ENCODE measurements at places on chromosomes 4 and X.

DNA sequence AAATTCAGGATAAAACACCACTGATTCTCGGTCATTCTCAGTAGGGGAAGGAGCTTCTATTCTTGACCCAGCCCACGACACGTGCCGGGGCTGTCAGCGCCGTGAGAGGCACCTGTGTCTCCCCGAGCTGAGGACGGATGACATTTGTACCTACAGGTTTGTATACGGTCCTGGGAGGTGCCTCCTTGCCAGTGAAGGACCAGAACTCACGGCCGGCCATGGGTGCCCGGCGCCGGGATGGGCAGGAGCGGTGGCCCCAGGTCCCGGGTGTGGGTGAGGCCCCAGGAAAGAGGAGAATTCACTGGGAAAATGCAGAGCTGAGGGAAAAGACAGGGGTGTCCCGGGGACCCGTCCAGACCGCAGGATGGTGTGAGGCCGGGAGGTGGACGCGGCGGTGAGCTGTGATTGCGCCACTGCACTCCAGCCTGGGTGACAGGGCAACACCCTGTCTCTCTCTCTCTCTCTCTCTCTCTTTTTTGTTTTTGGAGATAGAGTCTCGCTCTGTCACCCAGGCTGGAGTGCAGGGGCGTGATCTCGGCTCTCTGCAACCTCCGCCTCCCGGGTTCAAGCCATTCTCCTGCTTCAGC, 48.9 kb upstream of the PPP2R3B start:
- no peak for DNase-seq

- no peak for DNase-seq
Measured at GRCh38 chr4:66929748-66930147, 615.6 kb downstream of the CENPC start.

- no peak for DNase-seq
Measured at GRCh38 chr4:62324215-62324614, 1124.1 kb downstream of the ADGRL3 start.

DNA sequence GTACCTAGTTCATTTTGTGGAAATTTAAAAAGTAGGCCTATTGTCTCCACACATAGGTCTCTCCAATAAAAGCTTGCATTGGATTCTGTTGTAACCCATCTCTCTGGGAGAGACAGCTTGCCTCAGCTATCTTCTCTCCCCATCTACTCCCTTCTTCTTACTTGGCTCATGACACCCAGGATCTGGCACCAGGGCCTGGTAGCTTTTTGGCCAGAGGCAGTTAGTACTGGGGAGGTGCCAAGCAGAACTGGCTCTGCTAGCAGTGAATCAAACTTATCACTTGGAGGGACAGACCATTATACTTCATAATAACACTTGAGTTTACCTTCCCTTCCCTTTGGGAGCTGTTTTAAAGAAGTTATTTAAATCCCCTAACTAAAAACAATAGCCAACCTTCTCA, 31.8 kb downstream of the PLAC1 start:
- no peak for DNase-seq

DNA sequence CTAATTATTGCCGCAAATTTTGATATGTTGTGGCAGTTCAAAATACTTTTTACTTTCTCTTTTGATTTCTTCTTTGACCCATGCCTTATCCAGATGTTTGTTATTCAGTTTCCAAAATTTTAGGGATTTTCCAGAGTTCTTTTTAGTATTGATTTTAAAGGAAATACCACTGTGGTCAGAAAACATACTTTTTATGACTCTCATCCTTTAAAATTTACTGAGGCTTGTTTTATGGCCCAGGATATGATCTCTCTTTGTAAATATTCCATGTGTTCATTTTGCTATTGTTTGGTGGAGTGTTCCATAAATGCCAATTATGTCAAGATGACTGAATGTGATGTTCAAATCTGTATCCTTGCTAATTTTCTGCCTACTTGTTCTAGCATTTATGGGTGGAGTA, 272.3 kb upstream of the DIPK2B start:
- no peak for DNase-seq

DNA sequence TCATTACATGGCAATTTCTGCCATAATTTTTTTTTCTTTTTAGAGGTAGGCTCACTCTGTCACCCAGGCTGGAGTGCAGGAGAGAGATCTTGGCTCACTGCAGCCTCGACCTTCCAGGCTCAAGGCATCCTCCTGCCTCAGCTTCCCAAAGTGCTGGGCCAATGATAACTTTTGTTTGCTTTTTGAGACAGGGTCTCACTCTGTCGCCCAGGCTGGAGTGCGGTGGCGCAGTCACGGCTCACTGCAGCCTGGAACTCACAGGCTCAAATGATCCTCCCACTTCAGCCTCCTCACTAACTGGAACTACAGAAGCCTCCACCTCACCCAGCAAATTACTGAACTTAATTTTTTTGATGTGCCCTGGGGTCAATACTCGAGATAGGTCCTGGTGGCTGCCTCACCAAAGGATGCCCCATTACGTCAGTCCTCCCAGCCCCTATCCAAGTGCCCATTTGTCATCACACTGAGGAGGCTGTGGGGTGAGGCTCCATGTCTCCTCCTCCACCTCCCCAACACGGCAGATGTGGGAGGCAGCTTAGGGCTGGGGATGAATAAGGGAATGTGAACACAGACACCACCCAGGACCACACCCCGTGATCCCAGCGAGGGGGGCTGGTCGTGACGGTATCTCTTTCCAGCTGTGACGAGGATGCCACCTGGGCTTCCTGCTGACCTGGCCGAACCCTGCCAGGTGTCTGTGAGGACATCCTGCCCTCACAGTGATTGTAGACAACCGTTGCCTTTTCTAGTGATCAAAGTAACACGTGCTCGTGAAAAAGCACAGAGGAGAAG, 12.4 kb upstream of the NKX1-1 start:
- no peak for DNase-seq
